ENCODE measurements at places on chromosomes 1 and 21. TPM values are rescaled to one million over a fixed set of nuclear protein-coding genes. Genes with fewer than 3 reads are reported as not detected.

Gene CFHR5
- not detected for total RNA-seq

Gene C8A
- not detected for total RNA-seq

Gene NHLH1
- 0.76 TPM for total RNA-seq

Gene ATAD3B
- total RNA-seq: 2.9 TPM

Gene VPS45
- 17.9 TPM for total RNA-seq

Gene ZNF695
- 2.5 TPM for total RNA-seq

Gene CRYAA
- total RNA-seq: not detected

Gene SPATA46
- not detected for total RNA-seq

Gene TEDDM1
- total RNA-seq: not detected

Gene CSMD2
- total RNA-seq: not detected

Gene CCDC30
- total RNA-seq: 0.76 TPM

Gene CCDC24
- total RNA-seq: 8.0 TPM

Gene FCRL6
- total RNA-seq: not detected

Gene RAB3B
- total RNA-seq: 6.3 TPM

Gene HTR6
- 0.18 TPM for total RNA-seq

Gene ARHGAP29
- 10.3 TPM for total RNA-seq

Gene EPHB2
- total RNA-seq: 32.6 TPM

Gene GBP3
- 2.4 TPM for total RNA-seq

Gene CRYZL1
- total RNA-seq: 12.2 TPM

Measured in A549 treated with Hydrocortisone at 1 μM for 4 hours (cell line).